NCI-H2081 treated with DMSO at 0.1 percent for 48 hours (cell line): ENCODE measurements at places on chromosomes 7 and 10.

GRCh38 chr10:2968401-2969058, 98.8 kb upstream of the PFKP start:
- no peak for DNase-seq

- DNase-seq = no peak
These were observed 263.4 kb upstream of the PRKCQ start for GRCh38 chr10:6843481-6843881.

GRCh38 chr10:30438021-30438850, 4.3 kb downstream of the MAP3K8 start:
- DNase-seq = no peak

GRCh38 chr7:121394709-121395140, 1.4 kb downstream of the FAM3C start:
- DNase-seq = no peak

DNA sequence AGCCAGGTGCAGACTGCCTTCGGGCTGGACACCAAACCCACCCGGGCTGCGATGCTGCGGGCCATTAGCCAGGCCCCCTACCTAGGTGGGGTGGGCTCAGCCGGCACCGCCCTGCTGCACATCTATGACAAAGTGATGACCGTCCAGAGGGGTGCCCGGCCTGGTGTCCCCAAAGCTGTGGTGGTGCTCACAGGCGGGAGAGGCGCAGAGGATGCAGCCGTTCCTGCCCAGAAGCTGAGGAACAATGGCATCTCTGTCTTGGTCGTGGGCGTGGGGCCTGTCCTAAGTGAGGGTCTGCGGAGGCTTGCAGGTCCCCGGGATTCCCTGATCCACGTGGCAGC, 50.0 kb downstream of the VWA2 start:
- DNase-seq = no peak

DNA sequence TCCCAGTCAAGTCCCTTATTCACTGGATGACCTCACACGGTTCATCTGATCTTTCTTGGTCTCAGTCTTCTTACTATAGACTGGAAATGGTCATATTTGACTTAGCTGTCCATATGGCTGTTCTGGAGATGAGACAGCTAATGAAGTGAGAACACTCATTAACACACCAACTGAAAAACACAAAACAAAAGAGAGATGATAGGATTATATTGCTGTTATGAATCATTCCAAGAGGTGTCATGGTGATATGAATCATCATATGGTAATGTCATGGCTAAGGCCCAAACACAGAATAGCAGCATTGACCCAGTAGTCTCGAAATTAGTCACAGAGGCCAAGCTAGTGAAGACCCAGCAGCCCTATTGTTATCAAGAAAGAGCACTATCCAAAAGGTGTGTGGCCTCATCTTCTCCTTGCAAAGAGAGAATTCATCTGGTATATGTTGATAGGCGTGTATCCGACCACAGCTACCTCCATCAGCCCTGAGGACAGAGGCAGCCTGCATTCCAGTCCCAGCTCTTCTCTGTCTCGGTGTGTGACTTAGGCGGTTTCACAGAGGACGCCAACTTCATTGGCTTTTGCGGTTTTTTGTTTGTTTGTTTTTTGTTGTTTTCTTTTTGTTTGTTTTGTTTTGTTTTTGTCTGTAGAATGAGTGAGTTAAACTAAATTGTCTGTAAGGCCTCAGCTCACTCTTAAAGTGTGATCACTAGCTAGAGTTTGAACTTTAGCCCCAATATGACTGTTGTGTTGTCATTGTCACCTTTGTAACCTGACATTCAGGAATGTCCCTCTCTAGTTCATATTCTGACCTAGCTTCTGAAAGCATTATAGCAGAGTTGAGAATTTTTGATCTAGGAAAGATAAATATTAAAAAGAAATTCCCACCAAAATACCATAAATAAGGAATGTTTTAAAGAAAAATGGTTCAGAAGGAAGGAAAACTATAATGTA, 97.4 kb upstream of the PDCD4 start:
- DNase-seq = no peak

GRCh38 chr7:69678494-69679187, 80.4 kb downstream of the AUTS2 start:
- DNase-seq = peak; percentile 67

GRCh38 chr7:25756601-25757000, 395.4 kb upstream of the NFE2L3 start:
- no peak for DNase-seq

DNA sequence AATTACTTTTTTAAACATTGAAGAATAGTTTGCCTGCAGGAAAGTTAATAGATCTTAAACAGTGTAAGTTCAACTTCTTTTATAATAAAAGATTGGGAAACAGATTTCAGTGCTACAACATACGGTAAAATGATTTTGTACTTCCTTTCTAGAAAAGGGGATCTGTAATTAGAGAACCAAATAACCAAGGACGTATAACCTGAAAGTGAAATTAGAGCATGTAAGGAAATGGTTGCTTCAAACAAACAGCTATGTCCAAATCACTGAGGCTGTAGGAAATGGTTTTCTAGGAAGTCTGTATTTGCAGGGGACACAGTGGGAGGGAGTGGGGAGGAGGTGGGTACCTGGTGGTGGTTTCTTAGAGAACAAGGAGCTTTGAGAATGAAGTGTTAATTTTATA, 57.9 kb upstream of the EXOC6 start:
- no peak for DNase-seq

DNA sequence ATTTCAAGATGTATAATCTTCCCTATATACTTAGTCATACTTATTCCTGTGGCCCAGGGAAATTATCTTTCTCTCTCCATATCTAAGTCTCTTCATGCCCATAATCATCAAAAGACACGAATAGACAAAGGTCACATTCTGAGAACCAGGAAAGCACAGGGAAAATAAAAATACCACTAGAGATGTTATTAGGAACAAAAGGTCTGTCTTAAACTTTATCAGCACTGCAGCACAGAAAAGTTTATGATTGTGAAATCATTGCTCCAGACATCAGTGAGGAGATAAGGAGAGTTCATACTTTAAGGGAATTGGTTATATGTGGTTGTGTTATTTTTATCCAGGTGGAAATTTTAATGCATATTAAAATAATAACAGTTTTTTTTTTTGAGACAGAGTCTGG, 974.6 kb upstream of the CELF2 start:
- DNase-seq = no peak

- no peak for DNase-seq
These were observed 82.3 kb upstream of the FGL2 start for GRCh38 chr7:77281780-77282478.

GRCh38 chr7:155782466-155782865, 29.8 kb downstream of the SHH start:
- DNase-seq = no peak

DNA sequence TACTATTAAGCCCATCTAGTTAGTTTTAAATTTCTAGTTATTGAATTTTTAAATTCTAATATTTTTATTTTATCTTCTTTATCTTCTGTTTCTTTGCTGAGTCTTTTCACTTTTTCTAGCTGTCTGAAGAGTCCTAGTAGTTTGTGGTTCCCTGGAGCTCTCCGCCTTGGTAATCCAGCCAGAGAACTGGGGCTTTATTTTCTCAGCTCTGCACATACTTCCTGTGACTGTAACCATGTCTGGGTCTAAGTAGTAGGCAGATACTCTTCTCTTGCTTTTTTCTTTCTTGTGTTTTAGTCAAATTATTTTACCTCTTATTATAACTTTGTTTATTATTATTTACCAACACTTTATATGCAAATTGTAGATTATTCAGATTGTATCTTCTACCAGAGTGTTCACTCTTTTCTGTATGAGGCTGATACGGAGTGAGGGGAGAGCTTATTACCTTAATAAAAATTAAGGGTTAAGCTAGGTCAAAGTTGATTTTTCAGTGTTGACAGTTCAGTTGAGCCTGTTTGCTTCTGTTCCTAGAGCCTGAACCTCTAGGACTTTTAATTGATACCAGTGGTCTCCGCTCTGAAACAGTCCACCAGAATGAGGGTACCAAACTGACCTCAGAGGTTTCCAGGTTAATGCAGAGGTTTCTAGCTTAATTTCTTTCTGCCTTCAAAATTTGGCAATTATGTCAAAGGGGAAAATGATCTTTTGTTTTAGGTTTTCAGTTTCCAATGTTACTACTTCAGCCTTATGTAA, 155.4 kb downstream of the ADK start:
- no peak for DNase-seq

DNA sequence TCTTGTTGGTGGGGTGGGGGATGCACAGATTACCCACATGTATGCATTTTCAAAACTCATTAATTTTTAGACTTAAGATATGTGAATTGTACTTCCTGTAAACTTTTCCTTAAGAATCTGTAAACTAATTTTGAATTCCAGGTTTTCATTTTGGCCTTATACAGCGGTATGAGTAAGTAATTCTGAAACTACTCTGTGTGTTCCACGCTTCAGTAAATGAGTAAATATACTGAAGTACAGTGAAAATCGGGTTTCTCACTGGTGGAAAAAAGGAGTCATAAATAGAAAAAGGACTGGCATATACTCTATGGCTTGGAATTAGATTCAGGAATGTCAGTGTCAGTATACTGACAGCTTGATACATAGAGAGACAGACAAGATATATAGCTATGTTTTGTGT, 72.8 kb downstream of the CTTNBP2 start:
- no peak for DNase-seq

GRCh38 chr7:152596824-152597223, 79.1 kb downstream of the XRCC2 start:
- DNase-seq = no peak

- no peak for DNase-seq
These were observed 961 bp downstream of the SCRN1 start for GRCh38 chr7:29988424-29989256.

DNA sequence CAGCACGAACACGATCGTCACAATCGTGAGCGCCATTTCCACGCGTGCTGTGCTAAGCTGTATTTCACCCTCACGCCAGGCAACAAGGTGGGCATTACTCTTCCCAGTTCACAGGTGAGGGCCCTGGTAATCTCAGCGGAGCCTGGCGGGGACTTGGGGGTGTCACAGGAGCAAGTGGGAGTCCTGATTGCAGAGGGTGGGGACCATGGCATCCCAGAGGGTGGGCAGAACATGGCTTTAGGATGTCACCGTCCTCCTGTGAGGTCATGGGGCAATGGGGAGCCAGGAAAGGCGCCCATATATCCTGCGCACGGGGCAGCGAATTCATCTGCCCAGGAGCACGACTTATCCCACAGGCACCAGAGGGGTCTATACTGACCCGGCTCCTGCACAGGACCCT, 489.8 kb downstream of the DNAJB6 start:
- no peak for DNase-seq

GRCh38 chr10:96334616-96335526, 23.9 kb downstream of the OPALIN start:
- DNase-seq = no peak

GRCh38 chr7:85102813-85103350, 84.0 kb downstream of the SEMA3D start:
- no peak for DNase-seq

DNA sequence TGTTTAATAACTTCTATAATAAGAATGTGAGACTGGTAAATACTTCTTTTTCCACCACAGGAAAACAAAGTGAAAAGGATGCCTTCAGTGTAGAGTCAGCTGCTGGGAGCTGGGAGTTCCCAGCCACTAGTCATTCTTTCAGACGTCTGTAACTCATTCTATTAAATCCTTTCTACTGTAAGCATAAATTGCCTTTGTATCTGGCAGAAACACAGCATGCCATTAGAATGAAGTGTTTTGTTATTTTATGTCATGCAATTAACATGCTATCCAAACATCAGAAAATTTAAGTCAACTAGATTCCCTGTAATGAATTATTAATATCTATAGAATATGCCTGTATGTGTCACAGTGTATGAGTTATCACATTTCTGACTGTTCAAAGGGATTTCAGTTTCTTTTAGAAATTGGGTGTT, 14.3 kb downstream of the BPGM start:
- no peak for DNase-seq

DNA sequence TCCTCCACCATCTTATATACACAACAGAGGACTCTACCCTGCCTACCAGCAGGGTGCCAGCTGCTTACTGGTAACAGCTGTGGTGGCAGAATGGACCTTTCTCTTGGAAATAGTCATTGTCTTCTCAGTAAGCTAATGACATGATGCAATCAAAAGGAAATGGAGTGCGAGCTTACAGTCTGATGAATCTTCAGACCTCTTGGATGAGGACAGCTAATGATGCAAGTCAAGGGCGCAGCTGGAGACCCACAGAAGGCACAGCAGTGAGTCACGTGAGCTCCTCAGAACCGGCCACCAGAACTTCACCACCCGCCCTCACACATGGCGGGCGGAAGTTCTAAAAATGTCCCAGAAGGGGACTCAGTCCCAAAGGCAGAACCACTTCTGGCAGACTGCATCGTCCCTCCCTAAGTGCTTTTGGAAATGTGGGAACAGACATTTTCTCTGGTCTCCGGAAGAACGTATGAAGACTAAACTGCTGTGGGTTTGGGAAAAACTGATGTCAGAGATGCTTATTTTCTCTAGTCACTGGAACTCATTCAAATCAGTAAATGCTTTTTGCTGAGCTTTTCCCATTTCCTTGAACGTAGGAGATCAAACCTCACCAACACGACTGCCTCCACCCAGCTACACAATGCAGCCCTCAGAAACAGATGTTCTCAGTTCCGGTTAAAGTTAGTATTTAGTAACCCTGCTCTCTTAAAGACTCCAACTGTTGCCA, 96.4 kb downstream of the FAS start:
- DNase-seq = no peak

- peak; percentile 63 for DNase-seq
These were observed at the start of gene CDHR3 for GRCh38 chr7:105963038-105963667. CDHR3 (plus strand) TSS chr7:105963264; CDS start chr7:105963319, 55 bp downstream.

GRCh38 chr10:116118847-116119246, 154.2 kb downstream of the GFRA1 start:
- no peak for DNase-seq

DNA sequence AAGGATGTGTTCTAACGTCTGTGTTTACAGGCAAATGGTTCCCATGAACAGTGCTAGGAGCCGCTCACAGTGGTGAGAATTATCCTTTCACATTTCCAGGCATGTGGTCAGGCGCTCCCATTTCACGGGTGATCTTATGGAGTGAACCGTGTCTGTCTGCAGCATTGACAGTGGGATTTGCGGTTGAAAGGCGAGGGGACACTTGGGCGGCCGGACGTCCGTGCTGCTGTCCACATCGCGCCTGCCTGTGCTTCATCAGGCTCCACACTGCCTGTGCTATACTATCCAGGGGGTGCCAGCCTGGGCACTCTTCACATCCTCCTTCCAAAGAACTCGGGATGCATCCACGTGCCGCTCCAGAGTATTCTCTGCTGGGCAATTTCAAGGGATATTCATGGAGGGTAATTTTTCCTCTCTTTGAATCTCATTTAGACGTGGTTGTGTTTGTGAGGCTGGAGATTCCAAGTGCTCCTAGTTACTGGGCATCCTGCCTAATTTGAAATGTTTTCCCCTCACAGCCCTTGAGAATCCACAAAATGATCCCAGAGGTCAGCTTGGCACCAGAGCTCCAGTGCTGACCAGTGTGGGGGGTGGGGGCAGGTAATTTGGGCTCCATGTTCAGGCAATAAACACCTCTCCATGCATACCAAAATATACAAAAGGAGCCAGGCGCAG, 61.9 kb upstream of the EBF3 start:
- DNase-seq = no peak

DNA sequence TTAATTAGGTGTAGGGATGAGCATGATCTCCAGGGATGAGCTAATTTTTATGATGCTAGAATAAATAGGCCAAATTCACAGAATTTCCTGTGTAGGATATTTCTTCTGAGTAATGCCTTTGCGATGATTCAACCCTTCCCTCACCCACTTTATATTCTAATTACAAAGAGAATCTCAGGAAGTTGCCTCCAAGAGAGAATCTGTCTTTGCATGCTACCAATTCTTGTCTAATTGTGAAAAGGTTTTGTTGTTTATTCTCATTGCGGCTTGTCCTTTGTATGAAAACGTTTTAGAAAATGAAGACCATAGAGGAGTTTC, 6.3 kb downstream of the C7orf57 start:
- no peak for DNase-seq
